Stimulated activated memory B cell treated with anti-CD40 and anti-IgM and Interleukin-4, amounts not matched to agents 10 μg/mL and 1 μg/mL and 100 μg/mL, for 72 hours (primary cell): ENCODE measurements at places on chromosomes 1 and 21.

DNA sequence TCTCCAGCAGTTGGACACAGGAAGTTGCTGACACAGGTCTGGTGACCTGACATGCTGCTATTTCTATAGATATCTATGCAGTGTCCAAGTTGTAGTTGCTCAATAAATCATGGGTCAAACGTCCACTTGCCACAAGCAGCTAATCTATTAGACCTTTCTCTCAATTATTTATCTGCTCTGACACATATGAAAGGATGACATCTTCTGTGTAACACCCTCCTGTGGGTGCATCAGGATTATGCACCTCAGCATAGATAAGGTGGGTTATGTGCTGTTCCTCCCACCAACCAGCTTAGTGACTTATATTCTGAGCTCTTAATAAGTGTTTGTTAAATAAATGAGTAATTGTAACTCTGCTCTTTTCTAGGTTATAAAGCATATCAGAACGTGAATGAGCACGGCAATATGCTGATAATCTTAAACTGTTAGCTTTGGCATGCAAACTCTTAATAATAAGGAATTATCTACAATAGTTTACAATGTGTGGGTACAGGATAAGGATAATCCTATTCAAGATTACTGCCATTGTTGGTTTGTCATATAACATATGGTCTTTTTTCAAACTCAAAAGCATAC, 90.7 kb upstream of the GCLM start:
- no peak for ATAC-seq

GRCh38 chr1:99363531-99363930, 99.2 kb downstream of the PLPPR4 start:
- no peak for ATAC-seq

DNA sequence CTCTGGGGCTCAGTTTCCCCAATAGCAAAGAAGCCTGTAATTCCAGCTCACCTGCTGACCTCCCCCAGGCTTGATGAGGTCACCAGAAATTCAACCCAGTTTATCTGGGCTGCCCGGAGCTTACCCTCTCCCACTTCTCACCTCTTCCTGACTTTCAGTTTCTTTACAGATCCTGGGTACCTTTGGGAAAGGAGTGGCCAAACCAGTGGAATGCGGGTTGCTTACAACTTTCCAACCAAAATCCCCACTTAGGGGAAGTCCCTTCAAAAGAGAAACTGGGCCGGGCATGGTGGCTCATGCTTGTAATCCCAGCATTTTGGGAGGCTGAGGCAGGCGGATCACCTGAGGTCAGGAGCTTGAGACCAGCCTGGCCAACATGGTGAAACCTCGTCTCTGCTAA, 5.9 kb upstream of the MARCKSL1 start:
- no peak for ATAC-seq

DNA sequence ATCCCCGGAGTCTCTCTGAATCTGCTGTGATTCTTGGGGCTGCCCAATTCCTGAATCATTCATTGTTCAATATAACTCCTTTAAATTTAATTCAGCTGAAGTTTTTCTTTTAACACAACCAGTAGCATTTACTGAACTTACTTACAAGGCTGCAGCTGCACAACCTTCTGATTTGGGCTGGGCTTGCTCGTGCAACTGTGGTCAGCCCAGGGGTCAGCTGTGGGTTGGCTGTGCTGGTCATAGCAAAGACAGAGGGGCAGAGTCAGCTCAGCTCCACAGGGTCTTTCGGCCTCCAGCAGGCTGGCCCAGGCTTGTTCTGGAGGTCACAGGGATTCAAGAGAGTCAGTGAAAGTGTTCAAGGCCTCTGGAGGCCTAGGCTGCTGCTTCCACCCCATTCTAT, 186.1 kb downstream of the MATN1 start:
- ATAC-seq, result no peak

GRCh38 chr21:17819877-17820229, 697 bp upstream of the C21orf91 start:
- ATAC-seq, result peak; percentile 82

GRCh38 chr1:28323720-28324119, 5.1 kb upstream of the MED18 start:
- no peak for ATAC-seq

DNA sequence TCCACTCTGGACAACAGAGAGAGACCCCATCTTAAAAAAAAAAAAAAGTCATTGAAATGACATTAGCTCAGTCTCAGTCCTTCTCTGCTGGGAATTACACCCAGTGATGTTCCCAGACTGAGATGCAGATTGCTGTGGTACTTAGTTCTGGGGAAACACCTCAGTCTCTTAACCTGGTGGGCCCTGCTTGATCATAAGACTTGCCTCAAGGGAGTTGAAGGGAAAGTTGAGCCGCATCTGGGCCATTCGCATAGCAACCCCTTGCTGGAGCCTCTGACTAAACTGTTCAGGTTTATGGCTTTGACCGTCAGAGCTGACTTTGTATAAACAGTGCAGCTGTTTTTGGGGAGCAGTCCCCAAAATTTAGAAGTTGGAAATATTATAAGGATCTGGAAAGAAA, 13.4 kb downstream of the FCRL4 start:
- peak; percentile 94 for ATAC-seq

DNA sequence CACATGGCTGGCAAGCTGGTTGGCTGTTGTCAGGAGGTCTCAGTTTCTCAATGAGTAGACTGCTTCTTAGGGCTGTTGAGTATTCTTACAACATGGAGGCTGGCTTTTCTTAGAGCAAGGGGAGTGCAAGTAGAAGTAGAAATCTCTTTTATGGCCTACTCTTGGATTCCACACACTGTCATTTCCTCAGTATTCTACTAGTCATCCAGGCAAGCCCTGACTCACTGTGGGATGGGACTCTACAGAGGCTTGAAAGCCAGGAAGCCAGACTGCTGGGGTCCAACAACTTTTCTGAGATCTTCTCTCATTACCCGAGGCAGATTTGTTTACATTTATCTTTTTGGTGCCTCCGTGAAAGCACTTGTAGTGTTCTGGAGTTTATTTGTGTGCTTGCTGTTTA, 196.2 kb upstream of the APP start:
- no peak for ATAC-seq

GRCh38 chr1:208029381-208030287, 118.7 kb upstream of the CD34 start:
- no peak for ATAC-seq

DNA sequence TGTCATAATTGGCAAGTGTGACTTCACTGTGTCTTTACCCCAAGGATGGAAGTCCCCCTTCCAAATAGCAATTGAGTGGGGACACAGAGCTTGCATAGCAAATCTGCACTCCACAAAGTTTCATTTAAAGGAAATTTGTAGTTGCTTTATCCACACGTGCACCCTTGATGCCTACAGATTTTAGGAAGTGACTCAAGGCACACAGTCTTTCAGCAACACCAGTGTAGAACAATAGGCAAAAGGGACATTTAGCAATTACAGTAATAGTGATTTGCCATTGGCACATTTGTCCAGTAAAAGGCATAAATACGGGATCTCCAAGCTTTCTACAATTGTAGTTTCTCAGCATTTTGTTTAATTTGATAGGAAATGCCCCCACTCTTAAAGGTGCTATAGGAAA, 43.4 kb upstream of the KAZN start:
- no peak for ATAC-seq

GRCh38 chr1:44884746-44885145, 41.7 kb upstream of the PTCH2 start:
- no peak for ATAC-seq

DNA sequence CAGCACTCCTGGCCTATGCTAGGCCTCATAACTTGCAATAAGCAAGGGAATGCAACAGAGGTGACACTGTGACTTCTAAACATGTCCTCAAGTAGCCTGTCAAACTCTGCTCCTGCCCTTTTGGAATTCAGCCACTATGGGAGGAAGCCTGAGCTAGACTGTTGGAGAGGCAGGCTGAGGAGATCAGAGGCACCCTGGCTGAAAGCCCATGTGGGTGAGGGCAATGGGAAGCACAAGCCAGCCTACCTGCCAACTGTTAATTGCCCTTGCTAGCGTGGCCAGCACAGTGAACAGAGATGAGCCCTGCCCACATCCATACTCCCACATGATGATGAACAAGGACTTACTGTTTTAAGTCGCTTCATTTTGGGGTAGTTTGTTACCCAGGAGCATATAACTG, 17.7 kb downstream of the GNB1 start:
- no peak for ATAC-seq

DNA sequence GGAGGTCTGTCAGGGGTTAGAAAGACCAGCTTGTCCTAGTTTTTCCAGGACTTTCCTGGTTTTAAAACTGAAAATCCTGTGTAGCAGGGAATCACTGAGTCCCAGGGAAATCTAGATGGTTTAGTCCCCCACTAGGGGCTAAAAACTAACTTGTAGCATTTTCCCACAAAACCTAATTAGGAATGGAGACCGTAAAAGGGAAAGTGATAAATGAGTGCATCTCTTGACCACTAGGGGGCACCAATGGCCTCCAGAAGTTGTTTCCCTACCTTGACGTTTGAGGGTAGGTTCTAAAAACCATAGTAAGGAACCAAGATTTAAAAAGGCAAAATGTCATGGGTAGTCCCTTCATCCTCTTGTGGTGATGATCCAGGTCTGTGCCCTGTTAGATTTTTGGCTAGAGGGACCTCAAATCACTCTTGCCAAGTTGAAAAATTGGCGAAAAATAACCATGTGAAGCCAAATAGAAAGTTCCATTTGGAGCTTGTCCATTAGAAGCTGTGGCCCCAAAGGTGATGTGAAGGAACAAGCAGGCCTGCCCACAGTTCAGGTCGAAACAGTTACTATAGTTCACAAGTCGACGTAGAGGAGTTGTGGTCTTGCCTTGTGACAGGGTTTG, 24.5 kb downstream of the CLIC6 start:
- ATAC-seq, result peak; percentile 54

DNA sequence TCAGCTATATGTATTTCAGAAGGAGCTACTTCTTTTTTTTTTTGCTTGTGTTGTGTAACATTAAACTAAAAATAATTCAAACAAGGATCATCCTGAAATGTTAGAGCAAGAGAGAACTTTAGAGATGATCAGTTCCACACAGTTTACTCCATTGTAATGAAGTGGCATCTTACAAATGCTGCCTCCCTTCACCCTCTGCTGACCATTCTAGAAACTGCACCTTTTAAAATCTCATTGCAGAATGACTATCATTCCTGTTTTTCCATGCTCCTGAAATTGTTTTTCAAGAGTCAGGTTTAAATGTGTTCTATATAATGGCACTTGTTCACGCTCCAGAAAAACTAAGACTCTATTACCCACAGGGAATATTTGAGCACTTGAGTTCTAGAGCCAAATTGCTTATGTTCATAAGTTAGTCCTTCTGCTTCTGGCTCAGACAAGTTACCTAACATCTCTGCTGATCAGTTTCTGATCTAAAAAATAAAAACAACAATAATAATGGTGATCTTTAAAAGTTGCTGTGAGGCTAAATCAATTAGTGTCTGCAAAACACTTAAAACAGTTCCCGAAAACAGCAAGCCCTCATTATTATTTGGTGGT, 21.5 kb upstream of the SLC44A5 start:
- no peak for ATAC-seq

GRCh38 chr1:191974004-191974403, 184.3 kb upstream of the RGS18 start:
- no peak for ATAC-seq

GRCh38 chr1:22570140-22570909, 7.0 kb downstream of the EPHA8 start:
- no peak for ATAC-seq

GRCh38 chr1:110783292-110783918, 89.5 kb upstream of the CD53 start:
- no peak for ATAC-seq

- no peak for ATAC-seq
Observed at GRCh38 chr1:19065526-19066247, 109.2 kb upstream of the IFFO2 start.

DNA sequence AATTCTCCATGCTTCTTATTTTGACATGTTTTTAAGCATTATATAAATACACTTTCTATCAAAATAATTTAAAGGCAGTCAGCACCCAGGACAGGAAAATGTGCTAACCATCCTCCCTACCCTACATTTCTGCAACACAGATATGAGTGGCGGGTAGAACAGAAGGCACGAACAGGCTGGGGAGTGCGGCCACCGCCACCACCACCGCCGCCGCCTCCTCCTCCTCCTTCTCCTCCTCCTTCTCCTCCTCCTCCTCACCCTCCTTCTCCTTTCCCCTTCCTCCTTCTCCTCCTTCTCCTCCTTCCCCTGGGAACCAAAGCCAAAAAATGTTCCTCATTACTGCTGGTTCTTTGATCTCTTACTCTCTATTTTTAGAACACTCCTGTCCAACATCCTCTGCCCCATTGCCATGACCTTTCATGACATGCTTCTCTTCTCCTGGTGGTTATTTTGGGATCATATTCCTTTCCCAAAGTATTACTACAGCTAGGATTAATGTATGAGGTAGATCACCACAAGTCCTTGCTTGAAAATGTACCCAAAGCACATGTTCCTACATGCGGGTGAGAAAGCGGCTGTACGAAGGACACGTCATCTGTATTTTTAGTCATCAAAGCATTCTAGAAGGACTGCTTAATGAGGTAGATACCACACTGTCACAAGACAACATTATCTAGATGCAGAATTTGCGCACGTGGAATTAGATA, 24.5 kb upstream of the CCN1 start:
- ATAC-seq, result no peak

DNA sequence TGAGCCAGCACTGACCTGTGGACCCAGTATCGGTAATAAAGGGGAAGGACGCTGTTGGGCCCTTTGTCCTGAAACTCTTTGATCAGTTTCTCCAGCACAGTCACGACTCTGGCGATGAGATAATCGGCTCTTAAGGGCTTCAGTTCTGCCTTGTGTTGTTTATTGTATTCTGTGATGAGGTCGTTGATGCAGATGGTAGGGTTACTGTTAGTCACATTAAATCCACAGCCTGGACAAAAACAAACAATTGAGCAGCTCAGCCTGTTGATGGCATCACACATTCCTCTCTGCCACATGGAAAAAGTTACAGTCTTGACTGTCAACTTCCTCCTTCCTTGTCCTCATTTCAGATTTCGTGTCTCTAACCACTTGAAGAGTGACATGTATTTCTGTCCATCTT, 57.6 kb downstream of the SIM2 start:
- no peak for ATAC-seq

- no peak for ATAC-seq
Observed at GRCh38 chr1:107328087-107328486, 187.2 kb downstream of the NTNG1 start.

DNA sequence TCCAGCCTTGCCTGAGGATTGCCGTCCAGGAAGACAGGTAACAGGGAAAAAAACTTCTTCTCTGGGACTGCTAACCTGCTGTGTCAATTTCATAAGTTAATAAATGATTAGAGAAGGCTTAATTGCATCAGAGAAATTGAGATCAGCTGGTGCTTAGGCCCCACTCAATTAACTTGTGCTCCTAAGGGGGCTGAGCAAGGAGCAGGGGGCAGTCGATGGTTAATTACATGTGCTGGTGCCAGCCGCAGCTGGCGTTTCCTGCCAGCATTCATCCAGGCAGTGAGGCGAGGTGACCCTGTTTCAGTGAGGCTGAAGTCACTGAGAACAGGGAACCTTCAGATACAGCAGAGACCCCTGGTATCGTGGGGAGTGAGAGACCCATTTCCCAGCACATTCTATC, 60.0 kb downstream of the FAM163A start:
- ATAC-seq, result no peak

DNA sequence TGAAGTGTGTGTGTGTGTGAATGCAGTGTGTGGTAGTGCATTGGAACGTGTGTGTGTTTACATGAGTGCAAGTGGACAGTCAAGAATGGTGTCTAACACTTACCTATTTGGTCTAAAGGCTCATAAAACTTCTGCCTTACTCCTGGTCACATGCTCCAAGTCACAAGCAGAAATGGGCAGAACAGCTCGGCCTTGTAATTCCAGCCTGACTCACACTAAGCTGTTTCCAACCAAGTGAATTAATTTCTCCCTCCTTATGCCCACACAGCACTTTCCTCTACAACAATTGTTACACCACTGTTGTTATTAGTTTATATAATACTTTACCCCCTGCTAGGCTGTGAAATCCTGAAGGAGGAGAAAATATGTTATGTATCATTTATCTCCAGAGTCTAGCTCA, 43.8 kb downstream of the DDR2 start:
- no peak for ATAC-seq
